ENCODE measurements at places on chromosomes 11 and 22.

DNA sequence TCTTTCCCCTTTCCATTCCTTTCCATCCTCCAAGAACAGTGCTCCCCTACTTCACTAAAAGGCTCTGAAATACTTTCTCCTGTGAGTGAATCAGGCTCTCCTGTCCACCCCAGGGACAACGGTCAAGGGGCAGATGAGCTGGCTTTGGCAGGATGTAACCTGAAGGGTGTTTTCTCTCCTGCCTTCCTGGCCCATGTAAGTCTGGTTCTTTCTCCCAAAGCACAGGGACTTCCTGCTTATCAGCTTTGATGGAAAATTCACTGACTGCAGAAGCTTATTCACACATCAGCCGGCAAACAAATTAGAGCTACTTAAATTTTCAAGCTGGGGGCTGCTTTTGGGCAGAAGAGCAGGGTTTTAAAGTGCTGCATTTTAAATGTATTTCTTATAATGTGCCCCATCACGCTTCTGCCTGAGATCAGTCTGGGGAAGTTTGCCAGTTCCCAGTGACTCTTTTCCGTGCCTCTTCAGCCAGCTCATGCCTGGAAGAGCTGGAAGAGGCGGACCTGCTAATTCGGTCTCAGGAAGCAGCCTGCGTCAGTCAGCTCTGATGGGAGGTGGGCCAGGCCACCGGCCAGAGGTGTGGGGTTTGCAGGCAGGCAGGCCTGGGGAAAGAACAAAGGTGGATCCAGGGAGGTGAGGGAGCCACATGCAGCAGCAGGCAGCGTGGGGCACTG lies 140.4 kb upstream of the TBCEL start:
- no peak for DNase-seq

GRCh38 chr11:57290288-57290687 lies 34.5 kb downstream of the TNKS1BP1 start:
- DNase-seq: no peak

DNA sequence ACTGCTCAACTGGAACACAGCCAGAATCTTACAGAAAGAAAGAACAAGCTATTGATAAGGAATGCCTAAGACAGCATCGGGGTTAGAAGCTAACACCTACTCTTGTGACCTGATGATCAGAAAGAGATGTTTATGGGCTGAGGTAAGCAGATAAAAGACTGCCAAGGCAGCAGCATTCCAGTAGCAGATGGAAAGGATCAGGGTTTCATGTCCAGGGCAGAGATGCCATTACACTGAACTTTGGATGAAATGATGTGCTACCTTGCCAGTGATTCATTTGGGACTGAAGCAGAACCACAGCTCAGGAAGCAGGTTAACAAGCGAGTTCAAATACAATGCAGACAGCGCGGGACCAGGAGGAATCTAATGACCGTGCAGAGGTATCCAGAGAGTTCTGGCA lies 27.1 kb upstream of the APOA1 start:
- DNase-seq: no peak

DNA sequence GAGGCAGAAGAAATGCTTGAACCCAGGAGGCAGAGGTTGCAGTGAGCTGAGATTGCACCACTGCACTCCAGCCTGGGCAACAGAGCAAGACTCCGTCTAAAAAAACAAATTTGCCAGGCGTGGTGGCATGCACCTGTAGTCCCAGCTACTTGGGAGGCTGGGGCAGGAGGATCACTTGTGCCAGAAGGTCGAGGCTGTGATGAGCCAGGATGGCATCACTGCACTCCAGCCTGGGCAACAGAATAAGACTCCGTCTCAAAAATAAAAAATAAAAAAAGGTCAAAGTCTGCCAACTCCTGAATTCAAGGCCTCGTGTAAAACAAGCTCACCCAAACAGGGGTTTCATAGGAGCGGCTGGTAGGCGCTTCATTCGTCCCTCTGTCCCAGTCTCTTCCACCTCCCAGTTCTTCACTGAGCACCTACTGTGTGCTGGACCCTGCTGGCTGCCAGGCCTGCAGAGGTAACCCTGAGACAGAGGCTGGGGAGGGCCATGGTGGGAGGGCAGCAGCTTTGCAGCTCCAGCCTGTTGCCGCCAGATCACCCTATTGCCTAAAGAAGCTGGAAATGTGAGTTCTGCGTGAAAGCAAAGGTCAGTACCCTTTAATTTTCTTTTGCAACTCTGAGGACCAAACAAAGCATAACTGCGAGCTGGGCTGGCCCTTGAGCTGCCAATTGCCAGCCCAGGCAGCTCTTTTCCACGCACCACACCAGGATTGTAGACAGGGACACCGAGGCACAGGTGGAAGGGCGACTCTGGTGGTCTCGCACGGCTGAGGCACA lies 15.3 kb downstream of the RPL3 start:
- no peak for DNase-seq
